Astrocyte of the hippocampus (primary cell): ENCODE measurements at places on chromosomes 4 and X.
A peak's percentile ranks its signal among the peaks of the same experiment; 100 is the strongest.

DNA sequence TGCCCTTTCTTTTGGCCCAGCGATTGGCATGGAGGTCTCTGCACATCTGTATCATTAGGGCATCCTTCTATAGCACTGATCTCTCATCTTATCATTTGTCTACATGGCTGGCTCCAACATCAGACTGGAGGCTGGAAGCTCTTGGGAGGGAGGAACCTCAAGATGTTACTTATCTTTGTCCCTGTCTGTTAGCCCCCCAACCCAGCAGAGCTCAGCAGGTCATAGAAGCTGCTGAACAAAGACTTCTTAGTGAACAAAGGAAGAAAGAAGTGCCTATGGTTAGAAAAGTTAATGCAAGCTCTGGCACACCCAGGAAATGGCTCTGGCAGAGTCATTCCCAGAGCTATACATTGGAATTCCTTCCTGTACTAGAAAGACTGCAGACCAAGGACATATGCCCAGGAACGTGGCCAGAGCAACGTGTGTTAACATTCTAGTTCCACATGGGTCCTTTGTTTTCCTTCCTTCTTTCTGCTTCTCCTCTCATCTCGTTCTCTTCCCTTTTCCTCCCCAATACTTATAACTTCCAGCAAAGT lies 74.0 kb downstream of the SEL1L3 start:
- no peak for DNase-seq

DNA sequence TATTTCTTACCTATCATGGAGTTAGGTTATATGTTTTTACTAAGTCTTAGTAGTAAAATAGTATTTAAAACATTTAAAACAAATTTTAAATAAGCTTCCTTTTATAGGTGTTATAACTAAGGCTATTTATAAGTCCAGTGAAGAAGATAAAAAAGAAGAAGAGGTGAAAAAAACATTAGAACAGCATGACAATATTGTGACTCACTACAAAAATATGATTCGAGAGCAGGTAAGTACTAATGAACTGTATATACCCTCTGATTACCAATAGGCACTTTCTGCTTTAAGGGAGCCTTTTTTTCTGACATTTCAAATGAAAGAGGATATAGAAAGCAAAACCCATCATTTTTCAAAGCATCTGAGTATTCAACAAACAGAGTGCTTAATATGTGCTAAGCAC lies 76.6 kb downstream of the USO1 start:
- no peak for DNase-seq

- DNase-seq, result peak; percentile 2
Measured at GRCh38 chrX:118350221-118350620, 4.3 kb downstream of the WDR44 start.

- no peak for DNase-seq
Measured at GRCh38 chr4:158201876-158202275, 8.4 kb upstream of the TMEM144 start.

GRCh38 chrX:74593593-74593992 lies 20.8 kb downstream of the RLIM start:
- DNase-seq, result no peak
